Fibroblast of the conjunctiva (primary cell): ENCODE measurements at places on chromosomes 5 and 9.

DNA sequence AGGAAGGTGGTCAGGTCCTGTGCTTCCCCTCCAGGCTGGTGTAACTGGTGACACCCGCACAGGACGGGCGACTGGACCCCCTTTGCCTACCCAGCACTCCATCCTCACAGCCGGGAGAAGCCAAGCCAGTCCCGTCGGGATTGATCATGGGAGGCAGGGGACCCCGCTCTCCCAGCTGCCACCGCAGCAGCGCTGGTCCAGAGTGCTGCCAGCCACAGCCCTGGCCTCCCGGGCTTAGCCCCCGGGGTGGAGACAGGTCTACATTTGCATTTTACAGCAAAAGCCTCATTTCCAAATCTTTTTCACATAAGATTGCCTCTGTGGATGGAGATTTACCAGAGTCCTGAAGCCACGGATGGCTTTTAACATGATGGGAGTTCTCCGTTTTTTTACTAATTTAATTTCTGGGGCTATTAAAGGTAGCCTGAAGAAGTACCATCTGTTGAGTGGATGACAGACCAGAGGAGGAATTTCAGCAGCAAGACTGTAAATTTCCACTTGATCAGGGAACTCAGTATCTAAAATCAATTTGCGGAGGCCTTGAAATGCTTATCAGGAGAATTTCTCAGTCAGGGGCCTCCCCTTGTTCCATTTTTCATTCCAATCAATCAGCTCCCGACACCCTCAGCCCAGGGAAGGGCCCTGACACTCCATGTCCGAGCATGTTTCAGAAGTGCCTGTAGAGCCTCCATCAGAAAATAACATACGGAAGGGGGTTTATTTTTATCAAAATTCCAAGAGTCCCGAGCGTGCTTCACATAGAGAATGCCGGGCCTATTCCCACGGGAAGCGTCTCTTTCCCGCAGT is 80.6 kb downstream of the OLFM1 start:
- DNase-seq: no peak

DNA sequence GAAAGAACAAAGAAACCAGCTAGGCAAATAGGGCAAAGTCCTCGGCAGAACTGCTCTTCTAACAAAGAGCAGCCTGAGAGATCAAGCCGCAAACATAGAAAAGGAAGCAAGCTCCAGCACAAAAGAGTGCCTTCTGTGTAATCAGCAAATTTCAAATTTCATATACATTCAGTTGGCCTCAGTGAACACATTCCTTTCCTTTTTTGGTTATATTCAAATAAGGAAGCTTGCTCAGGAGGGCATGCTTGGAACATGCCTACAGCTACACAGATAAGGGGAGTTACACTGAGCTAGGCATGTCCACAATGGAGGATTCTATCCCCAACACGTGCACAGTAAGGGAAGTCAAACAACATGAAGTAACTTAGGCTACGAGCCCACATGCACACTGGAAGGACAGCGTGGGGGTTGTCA is 23.4 kb downstream of the IL33 start:
- DNase-seq: no peak

- no peak for DNase-seq
Measured at GRCh38 chr5:1334831-1335539, 9.9 kb downstream of the CLPTM1L start.

- DNase-seq: no peak
Measured at GRCh38 chr5:133664422-133664821, 52.1 kb upstream of the FSTL4 start.

DNA sequence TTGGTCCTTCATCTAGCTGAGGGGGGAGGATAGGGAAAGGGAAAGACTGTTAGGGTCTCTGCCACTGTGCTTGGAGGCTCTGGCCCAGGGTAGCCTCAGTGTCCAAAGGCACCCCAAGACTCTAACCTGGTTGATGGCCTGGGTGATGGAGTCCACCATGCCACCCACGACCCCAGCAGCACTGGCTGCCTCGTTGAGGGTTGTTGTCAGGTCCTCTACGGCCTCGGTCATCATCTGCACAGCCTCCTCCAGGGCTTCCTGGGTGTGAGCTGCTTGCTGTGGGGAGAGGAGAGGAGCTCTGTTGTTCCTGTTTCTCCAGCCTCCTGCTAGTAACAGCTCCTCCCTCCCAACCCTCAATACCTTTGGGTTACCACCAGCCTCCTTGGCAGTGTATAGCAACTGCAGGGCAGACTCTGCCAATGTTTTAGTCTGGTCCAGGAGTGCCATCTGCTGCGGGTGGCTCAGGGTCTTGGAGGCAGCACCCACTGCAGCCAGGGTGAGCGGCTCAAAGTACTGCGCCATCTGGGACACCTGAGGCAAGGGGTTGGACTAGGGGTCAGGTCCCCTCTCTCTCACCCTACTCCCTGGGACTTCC is 16.2 kb upstream of the TPM2 start:
- no peak for DNase-seq

DNA sequence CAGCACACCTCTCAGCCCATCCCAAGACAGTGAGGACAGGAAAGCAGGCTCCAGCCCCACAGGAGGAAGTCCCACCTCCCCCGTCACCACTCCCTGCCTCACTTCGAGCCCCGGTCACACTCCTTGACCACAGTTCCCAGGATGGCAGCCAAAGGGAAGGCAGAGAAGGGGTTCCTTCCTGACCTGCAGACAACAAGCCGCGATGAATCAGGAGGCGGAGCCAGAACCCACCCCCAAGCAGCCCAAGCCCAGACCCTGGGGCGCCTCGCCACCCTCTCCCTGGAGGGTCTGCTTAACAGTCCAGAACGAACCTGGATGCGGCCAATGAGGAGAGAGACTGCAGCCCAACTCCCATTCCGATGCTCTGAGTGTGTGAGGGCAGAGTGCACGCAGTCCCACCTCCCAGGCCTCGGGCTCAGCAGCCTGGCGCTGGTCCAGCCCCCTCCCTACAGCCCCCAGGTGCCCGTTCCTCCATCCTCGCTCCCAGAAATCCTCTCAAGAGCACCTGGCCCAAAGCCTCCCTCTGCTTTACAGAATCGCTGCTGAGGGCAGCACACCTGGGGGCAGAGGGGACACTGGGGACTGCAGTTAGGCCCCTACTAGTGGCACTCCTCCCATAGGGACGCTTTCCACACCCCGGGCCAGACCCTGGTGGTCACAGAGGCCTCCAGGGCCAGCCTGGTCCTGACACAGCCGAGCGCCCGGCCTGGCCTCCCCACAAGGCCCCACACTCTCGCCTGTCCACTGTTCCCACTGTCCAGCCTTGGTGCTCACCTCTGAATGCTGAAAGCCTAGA is 69.6 kb upstream of the LRRTM2 start:
- DNase-seq: no peak

DNA sequence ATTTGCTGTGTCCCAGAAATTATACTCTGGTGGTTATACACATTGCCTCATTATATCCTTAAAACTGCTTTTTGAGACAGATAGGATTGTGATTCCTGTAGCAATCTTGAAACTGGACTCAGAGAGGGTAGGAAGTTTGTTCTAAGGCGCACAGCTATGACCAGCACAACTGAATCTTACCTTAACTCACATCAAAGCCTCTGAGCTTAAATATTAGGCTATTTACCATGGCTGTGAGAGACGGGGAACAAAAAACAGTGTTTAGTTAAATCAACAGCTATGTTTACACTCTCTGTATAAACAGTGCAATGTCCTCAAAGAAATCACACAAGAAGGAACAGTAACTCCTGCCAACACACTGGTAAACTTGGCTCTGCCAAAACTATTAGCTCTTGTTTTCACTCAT is 50.9 kb upstream of the TUT7 start:
- DNase-seq: no peak

DNA sequence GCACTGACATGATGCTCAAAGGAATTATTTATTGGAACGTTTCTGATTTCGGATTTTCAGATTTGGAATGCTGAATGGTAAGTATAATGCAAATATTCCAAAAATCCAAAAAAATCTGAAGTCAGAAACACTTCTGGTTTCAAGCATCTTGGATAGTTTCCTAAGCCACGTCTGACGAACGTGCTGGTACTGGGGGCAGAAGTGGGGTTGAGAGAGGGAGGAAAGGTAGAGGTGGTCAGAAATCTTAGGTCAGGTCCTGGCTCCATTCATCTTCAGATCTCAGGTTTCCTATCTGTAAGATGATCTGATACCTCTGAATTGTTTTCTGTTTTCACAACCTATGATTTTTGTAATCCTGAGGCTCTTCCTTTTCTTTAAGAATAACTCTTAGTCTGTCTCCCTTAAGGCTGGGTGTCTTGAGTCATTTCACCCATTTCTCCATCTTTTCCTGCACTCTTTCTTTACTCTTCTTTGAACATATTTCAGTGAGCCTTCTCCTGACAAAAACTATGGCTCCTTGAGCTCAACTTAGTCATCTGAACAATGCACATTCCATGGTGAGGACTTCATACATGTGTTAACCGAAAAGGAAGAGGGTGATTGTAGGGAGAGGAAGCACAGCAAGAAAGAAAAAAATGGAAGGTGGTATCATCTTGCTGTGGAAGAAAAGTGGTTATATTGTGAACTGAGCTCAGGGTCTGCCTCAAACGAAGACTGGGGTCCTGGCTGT is 3.3 kb downstream of the SGCD start:
- DNase-seq: no peak

DNA sequence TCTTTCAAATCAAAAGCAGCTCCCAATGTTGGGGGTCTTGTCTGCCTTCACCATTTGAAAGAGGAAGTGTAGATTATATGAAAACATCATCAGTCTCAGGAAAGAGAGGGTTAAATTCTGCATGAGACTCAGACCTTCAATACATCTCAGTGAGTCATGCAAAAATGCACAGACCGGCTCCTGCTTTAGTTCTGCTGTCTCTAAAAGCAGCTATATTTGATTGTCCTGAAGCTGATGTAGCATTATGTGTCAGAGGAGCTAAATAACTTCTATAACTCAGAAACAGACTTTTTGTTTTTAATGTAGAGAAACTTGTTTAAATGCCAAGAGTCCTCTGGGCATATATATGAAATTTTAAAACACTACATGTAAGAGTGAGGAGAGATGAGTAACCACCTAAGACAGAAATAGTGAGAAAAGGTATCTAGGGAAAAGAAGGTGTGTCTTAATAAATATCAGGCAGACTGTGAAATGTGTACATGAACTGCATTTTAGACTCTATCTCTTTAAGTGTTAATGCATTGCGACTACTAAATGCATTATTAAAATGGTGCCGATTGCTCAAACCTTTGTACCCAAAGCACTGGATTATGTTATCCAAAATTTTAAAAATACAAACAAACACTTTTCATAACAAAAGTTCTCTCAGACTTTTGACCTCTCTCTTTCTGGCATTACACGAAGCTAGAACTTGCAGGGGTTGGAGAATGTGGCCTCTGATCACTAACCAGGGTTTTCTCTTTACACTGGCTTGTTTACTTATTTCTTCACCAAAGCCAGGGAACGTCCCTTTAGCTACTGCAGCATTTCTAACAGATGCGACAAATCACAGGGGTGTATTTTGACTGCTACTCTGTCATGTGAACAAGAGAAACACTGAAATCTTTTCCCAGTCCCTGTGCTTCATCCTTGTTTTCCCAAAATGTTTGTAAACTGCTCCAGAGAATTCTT is 302.3 kb downstream of the ARL15 start:
- DNase-seq: no peak

DNA sequence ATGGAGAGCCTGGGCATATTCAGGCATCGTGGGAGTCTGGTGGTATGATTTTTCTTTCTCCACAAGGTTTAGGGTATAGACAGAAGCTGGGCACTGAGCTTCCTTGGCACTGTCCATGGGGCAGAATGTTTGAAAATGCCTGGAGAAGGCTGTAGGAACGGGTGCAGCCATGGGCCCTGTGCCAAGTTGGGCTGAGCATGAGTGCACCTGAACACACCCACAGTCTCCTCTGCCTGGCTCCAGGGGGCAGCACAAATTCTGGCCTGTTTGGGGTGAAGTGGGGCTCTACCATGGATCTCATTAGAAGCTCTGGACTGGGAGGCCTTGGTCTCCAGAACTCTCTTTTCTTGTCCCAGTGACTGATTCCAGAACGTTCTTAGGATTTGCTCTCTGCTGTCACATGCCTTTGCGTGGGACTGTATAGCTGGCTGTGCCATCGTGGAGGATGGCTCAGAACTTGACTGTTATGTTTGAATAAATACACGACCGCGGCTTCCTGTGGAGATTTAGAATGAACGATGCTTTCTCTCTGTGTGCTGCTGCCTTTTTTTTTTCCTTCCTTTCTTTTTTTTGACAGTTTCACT is 229.8 kb downstream of the FANCC start:
- DNase-seq: no peak

GRCh38 chr5:77806213-77806843 is 30.2 kb upstream of the TBCA start:
- no peak for DNase-seq

DNA sequence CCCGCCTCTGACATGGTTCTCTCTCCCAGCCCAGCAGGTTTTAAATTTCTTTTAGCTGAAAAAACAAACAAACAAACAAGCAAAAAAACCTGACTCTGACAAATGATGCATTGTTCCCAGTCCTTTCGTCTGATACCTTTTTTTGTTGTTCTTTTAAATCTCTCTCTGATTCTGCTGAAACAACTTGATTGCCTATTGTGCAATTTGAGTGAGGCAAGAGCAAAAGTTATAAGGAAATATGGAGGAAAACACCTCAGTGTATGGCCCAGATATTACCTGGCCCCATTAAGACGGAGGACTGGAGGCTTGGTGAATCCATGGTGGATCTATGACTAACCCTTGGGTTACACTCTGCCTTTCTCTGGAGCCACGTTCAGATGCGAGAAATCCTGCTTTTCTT is 164.0 kb downstream of the MELK start:
- no peak for DNase-seq

DNA sequence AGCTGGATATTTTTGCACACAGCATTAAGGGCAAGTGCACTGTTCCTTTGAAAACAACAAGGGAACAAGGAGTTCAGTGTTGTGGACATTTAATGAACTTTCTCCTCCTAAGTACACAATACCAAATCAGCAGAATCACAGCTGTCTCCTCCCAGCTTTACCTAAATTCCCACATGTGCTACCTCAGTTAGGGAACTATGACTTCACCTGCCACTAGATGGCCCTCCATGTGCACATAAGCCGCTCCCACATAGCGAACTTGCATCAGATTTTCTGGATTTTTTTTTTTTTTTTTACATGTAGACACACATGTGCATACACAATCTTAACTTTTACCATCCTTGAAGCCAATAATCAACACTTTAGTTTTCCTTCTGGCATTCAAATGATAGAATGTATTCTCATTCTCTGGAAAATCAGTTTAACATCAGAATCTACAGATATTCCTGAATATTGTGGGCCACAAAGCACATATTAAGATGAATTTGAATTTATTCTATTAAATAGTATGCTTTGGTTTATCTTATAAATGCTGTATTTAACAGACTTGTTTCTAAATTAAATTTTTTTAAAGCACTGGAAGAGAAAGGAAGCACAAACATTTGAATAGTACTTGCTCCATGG is 123.6 kb downstream of the PALM2AKAP2 start:
- DNase-seq: peak; percentile 83

DNA sequence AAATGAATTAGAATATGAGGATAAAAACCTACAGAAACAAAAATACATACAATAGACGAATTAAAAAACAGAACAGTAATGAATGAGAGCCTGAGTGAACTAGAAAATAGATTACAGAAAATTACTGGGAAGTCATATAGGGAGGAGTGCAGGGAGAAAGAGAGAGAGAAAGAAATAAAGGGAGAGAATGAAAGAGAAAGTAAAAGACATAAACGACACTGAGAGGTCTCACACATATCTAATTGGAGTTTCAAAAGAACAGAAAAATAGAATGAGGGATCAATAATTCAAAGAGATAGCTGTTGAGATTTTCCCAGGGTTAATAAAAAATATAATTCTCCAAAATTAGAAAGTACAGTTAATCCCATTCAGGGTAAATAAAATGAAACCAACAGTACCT is 156.4 kb upstream of the FTMT start:
- no peak for DNase-seq
